ENCODE measurements at places on chromosomes 5 and 9.

GRCh38 chr5:147822686-147823491, 8.6 kb downstream of the SPINK1 start:
- no peak for DNase-seq

- DNase-seq: no peak
These were observed 417.5 kb upstream of the ADAMTSL1 start for GRCh38 chr9:18056269-18056992.

GRCh38 chr5:14041528-14042192, 97.2 kb upstream of the DNAH5 start:
- DNase-seq: no peak

DNA sequence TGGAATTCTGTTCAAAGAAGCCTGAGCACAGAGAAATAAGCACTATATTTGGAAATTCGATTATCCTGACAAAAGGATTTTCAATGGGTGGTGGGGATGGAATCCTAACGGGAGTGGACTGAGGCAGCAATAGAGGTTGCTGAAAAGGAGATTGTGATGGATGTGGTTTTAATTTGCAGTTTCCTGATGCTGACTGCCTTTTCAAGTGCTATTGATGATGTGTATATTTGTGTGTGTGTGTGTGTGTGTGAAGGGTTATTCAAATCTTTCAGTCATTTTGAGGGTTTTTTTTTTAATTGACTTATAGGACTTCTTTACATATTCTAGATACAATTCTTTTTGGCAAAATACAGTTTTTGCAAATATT, 614.5 kb downstream of the HINT1 start:
- no peak for DNase-seq

GRCh38 chr9:120970244-120970643, 43.6 kb upstream of the TRAF1 start:
- no peak for DNase-seq
